GM23248 (cell line): ENCODE measurements at places on chromosomes 4 and X. TPM values are rescaled to one million over a fixed set of nuclear protein-coding genes. Genes with fewer than 3 reads are reported as not detected.

Gene SNCA
- total RNA-seq, result not detected in 2 replicates

DNA sequence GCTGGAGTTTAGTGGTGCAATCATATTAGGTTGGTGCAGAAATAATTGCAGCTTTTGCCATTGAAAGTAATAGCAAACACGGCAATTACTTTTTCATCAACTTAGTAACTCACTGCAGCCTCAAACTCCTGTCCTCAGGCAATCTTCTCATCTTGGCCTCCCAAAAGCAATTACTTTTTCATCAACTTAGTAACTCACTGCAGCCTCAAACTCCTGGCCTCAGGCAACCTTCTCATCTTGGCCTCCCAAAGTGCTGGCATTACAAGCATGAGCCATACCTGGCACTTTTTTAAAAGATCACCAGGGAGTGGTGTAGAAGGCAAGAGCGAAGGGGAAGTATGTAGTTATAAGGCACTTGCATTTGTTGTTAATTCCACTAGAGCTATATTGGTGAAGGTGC lies 491.1 kb upstream of the ADGRL3 start:
- no peaks in the 10 kb centered on the region for H3K27me3 ChIP-seq
- H3K36me3 ChIP-seq, result no peaks in the 10 kb centered on the region
- no peak for DNase-seq
- H3K27ac ChIP-seq, result no peak overlapping the region
- no peak overlapping the region for H3K4me3 ChIP-seq

- H3K27ac ChIP-seq, result peak overlapping the region; percentile 75
- peak; percentile 92 for DNase-seq
- no peaks in the 10 kb centered on the region for H3K27me3 ChIP-seq
Observed at GRCh38 chr4:140095694-140096482, 58.1 kb downstream of the MAML3 start.

GRCh38 chr4:16715482-16715881 lies 183.0 kb downstream of the LDB2 start:
- no peak overlapping the region for H3K4me3 ChIP-seq
- H3K27me3 ChIP-seq, result no peaks in the 10 kb centered on the region
- no peaks in the 10 kb centered on the region for H3K36me3 ChIP-seq

DNA sequence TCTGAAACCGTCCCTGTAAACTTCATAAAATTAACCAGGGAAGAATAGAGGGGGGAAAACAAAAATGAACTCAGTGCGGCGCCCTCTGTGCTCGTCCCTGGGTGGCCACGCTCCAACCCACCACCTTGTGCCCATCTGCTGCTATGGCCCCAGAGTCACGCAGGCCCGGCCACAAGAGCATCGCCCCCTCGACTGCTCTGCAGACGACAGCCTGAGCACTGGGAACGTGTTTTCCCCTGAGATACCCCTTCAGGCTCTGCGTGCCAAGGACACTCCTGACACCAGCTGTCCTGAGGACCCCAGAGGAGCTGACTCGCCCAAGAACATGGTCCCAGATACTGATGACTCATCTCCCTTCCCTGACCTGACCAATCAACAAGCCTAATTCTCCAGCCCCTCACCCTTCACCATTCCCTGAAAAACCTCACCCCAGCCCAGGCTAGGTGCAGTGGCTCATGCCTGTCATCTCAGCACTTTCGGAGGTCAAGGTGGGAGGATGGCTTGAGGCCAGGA lies 64.1 kb upstream of the GPR78 start:
- H3K36me3 ChIP-seq, result no peaks in the 10 kb centered on the region
- no peak overlapping the region for H3K27ac ChIP-seq
- no peak overlapping the region for H3K4me3 ChIP-seq
- peaks cover 23% of the 10 kb centered on the region for H3K4me1 ChIP-seq
- no peak for DNase-seq
- H3K27me3 ChIP-seq, result no peaks in the 10 kb centered on the region

DNA sequence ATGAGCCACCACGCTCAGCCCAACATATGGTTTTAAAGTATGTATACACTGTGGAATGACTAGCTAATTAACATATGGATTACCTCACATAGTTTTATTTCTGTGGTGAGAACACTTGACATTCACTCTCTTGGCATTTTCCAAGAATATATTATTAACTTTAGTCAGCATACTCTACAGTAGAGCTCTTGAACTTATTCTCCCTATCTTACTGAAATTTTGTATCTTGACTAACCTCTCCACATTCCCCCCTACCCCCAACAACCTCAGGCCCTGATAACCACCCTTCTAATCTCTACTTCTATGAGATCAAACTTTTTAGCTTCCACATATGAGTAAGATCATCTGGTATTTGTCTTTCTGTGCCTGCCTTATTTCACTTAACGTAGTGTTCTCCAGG lies 38.6 kb upstream of the AGA start:
- H3K27me3 ChIP-seq, result no peaks in the 10 kb centered on the region
- H3K4me1 ChIP-seq, result peaks cover 66% of the 10 kb centered on the region
- DNase-seq, result peak; percentile 51
- H3K36me3 ChIP-seq, result no peaks in the 10 kb centered on the region
- H3K27ac ChIP-seq, result peak overlapping the region; percentile 40
- H3K4me3 ChIP-seq, result no peak overlapping the region

- H3K4me1 ChIP-seq, result no peaks in the 10 kb centered on the region
- H3K27ac ChIP-seq, result no peak overlapping the region
- no peak overlapping the region for H3K4me3 ChIP-seq
- H3K36me3 ChIP-seq, result no peaks in the 10 kb centered on the region
Observed at GRCh38 chr4:835148-836002, 9.4 kb upstream of the CPLX1 start.

Gene FGD1
- 8.6 and 9.1 TPM in 2 replicates for total RNA-seq

GRCh38 chrX:13159886-13160285 lies 115.5 kb upstream of the FAM9C start:
- DNase-seq, result no peak
- H3K27me3 ChIP-seq, result no peaks in the 10 kb centered on the region
- no peak overlapping the region for H3K27ac ChIP-seq
- H3K36me3 ChIP-seq, result no peaks in the 10 kb centered on the region
- H3K4me1 ChIP-seq, result peaks cover 4% of the 10 kb centered on the region

Gene CXXC4
- total RNA-seq, result not detected in 2 replicates

DNA sequence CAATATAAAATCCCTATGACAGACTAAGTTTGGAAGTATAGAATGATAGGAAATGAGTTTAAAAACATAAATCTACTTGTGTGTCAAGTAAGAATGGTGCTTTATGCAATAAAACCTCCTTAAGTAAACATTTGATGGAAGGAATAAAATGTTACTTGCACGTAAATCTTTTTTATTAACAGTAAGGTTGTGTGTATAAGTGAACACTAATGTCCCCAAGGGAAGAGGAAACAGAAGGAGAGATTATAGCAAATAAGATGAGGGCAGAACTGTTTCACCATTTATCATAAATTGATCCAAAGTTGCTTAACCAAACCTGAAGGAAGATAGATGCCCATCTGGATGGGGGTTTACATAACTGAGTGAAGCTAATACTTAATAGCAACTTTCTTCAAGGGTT lies 86.8 kb downstream of the FRMPD4 start:
- H3K4me3 ChIP-seq, result no peak overlapping the region
- DNase-seq, result no peak
- H3K4me1 ChIP-seq, result no peaks in the 10 kb centered on the region
- H3K36me3 ChIP-seq, result no peaks in the 10 kb centered on the region
- H3K27me3 ChIP-seq, result no peaks in the 10 kb centered on the region

DNA sequence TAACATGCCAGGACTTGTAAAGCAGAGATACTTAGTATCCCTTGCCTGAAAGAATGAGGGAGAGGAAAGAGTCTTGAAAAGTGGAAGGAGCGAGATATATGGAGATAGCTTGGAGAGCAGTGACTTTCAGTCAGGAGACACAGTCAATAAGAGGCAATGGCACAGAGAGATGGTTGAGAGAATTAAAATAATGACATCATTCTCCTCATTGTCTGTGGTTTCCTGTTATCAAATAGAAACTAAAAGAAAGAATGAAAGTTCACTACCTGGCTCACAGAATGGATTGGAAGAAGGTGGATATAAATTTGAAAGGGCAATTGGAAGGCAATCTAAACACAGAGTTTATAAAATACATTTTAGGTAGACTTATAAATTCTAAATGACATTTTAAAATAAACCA lies 760.2 kb upstream of the AADAT start:
- H3K27me3 ChIP-seq, result no peaks in the 10 kb centered on the region
- no peak overlapping the region for H3K4me3 ChIP-seq
- no peaks in the 10 kb centered on the region for H3K36me3 ChIP-seq
- no peak for DNase-seq
- no peak overlapping the region for H3K27ac ChIP-seq
- H3K4me1 ChIP-seq, result no peaks in the 10 kb centered on the region

Gene HPGD
- not detected in 2 replicates for total RNA-seq

DNA sequence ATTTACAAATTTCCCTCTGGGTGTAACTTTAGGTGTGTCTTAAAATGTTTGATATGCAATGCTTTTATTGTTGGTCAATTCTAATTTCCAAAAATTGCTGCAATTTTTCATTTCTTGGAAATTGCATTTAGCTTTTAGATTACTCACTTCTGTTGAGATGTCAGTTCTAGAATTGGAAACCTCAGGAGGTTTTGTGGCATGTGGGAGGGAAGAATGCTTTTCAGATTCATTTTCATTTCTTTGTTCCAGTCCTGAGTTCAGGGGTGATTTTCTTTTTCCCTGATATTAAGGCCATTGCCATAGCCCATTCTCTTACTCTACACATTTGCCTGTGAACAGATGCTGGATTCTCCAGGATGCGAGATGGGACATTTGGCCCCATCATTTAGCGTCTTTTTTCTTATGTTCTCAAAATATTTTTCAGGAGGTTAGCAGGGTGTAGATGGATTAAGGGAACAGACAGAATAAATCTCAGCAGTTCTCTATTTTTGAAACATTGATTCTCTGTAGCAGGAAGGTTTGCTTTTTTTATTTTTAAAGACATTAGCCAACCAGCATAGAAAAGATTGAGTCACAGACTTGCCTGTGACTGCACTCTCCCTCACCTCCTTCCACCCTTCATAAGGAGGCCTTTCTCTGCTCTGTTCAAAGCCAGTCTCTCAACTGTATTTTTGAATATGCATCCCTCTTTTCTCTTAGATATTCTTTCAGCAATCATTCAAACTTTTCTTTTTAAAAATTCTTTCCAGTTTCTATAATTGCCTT lies 238.4 kb upstream of the ANXA3 start:
- H3K27me3 ChIP-seq, result no peaks in the 10 kb centered on the region
- H3K27ac ChIP-seq, result peak overlapping the region; percentile 57
- peak; percentile 51 for DNase-seq
- H3K4me1 ChIP-seq, result peaks cover 26% of the 10 kb centered on the region
- peak overlapping the region; percentile 49 for H3K4me3 ChIP-seq

- H3K27ac ChIP-seq, result no peak overlapping the region
- H3K4me3 ChIP-seq, result no peak overlapping the region
- peaks cover 9% of the 10 kb centered on the region; the same call in 1 of the 2 replicates for H3K36me3 ChIP-seq
- H3K4me1 ChIP-seq, result no peaks in the 10 kb centered on the region
- no peak for DNase-seq
Observed at GRCh38 chr4:146508229-146508939, 13.4 kb downstream of the SLC10A7 start.

GRCh38 chr4:3679851-3680311 lies 86.3 kb upstream of the ADRA2C start:
- no peaks in the 10 kb centered on the region; the same call in none of the 2 replicates for H3K27me3 ChIP-seq
- no peaks in the 10 kb centered on the region for H3K4me1 ChIP-seq
- H3K4me3 ChIP-seq, result no peak overlapping the region
- H3K36me3 ChIP-seq, result no peaks in the 10 kb centered on the region
- no peak overlapping the region for H3K27ac ChIP-seq

DNA sequence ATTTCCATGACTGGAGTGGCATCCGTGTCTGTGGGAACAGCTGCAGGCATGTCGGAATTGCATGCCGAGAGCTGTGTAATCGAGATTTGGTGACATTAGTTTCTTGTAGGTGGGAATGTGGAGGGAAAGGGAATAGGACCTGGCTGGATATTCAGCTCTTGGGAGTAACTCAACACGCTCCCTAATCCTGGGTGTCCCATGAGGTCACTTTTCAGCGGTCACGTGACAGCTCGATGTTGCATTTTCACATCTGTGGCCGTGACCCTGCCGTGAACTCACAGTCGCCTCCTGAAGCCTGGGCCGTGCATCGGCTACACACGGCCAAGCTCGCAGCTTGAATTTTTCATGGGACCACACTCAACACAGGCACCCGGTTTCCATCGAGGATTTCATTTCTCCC lies 25.8 kb upstream of the PSAPL1 start:
- no peak overlapping the region for H3K27ac ChIP-seq
- no peaks in the 10 kb centered on the region for H3K36me3 ChIP-seq
- H3K4me3 ChIP-seq, result no peak overlapping the region
- H3K4me1 ChIP-seq, result no peaks in the 10 kb centered on the region

DNA sequence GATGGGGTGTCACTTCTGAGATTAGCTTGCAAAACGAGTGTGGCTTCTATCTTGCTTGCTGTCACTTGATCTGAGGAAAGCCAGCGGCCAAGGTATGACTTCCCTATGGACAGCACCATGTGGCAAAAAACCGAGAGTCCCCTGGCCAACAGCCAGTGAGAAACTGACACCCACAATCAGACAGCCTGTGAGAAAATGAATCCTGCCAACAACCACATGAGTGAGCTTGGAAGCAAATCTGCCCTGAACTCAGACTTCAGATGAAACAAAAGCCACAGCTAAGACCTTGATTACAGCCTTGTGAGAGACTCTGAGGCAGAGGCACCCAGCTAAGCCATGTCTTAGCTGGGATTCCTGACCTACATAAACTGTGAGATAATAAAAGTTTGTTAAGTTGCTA lies 45.5 kb downstream of the PPP1R2C start:
- H3K27me3 ChIP-seq, result no peaks in the 10 kb centered on the region
- H3K27ac ChIP-seq, result no peak overlapping the region
- H3K36me3 ChIP-seq, result no peaks in the 10 kb centered on the region
- H3K4me1 ChIP-seq, result no peaks in the 10 kb centered on the region

- H3K27me3 ChIP-seq, result no peaks in the 10 kb centered on the region
- H3K27ac ChIP-seq, result no peak overlapping the region
- DNase-seq, result no peak
- H3K4me1 ChIP-seq, result no peaks in the 10 kb centered on the region
- H3K4me3 ChIP-seq, result no peak overlapping the region
- H3K36me3 ChIP-seq, result no peaks in the 10 kb centered on the region
Observed at GRCh38 chr4:72531768-72532290, 37.2 kb downstream of the ADAMTS3 start.

GRCh38 chrX:130418066-130418465 lies 16.3 kb downstream of the RBMX2 start:
- no peak overlapping the region for H3K27ac ChIP-seq
- no peaks in the 10 kb centered on the region for H3K27me3 ChIP-seq
- H3K4me3 ChIP-seq, result no peak overlapping the region
- no peaks in the 10 kb centered on the region for H3K4me1 ChIP-seq

- no peak for DNase-seq
- H3K4me3 ChIP-seq, result no peak overlapping the region
- H3K27me3 ChIP-seq, result no peaks in the 10 kb centered on the region
- no peak overlapping the region for H3K27ac ChIP-seq
Observed at GRCh38 chr4:52202931-52203330, 151.8 kb downstream of the SPATA18 start.

Gene RHOXF2
- total RNA-seq, result not detected in 2 replicates

- no peaks in the 10 kb centered on the region for H3K36me3 ChIP-seq
- H3K27ac ChIP-seq, result no peak overlapping the region
- no peaks in the 10 kb centered on the region for H3K4me1 ChIP-seq
- DNase-seq, result peak; percentile 20
- H3K4me3 ChIP-seq, result no peak overlapping the region
Observed at GRCh38 chr4:181647396-181648147, 595.6 kb upstream of the TENM3 start.

Gene EDNRA
- 0.63 and 0.86 TPM in 2 replicates for total RNA-seq

- no peak overlapping the region for H3K27ac ChIP-seq
- no peak for DNase-seq
- peaks cover 6% of the 10 kb centered on the region; the same call in 1 of the 2 replicates for H3K4me1 ChIP-seq
- no peak overlapping the region for H3K4me3 ChIP-seq
Observed at GRCh38 chrX:39020051-39020669, 218.9 kb downstream of the MID1IP1 start.

Gene BEX4
- total RNA-seq, result 0.54 and 2.4 TPM in 2 replicates

Gene GAB3
- total RNA-seq, result 0.25 and 0.76 TPM in 2 replicates
